ENCODE measurements at places on chromosomes 6 and 20.

- DNase-seq, result no peak
Observed at GRCh38 chr6:20463396-20463795, 61.7 kb downstream of the E2F3 start.

- no peak for DNase-seq
Observed at GRCh38 chr20:21808863-21809664, 103.6 kb downstream of the PAX1 start.

GRCh38 chr20:6685181-6685582 is 82.3 kb upstream of the BMP2 start:
- DNase-seq, result no peak

- DNase-seq, result no peak
Observed at GRCh38 chr20:54643761-54644160, 168.4 kb downstream of the DOK5 start.

DNA sequence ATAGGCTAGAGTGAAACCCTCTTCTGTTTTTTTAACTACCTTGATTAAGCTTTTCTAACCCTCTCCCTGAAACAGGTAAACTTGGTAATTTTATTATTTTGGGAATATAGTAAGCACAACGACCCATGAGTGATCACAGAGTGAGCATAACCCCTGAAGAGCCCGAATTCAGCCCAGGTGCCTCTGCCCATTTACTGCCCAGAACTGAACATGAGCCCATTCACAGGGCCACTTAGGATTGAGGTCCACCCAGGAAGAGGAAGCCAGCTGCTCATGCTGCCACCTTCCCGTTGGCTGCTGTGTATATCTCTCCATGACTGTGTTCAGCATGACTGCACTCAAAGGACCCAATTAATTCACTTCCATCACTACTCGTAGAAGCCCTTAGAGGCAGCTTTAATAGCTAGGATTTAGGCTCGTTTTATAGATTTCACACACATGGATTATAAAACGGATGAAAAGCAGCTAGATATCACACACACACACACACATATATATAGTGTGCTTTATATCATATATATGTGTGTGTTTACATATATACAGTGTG is 8.3 kb upstream of the PDE10A start:
- DNase-seq, result no peak

DNA sequence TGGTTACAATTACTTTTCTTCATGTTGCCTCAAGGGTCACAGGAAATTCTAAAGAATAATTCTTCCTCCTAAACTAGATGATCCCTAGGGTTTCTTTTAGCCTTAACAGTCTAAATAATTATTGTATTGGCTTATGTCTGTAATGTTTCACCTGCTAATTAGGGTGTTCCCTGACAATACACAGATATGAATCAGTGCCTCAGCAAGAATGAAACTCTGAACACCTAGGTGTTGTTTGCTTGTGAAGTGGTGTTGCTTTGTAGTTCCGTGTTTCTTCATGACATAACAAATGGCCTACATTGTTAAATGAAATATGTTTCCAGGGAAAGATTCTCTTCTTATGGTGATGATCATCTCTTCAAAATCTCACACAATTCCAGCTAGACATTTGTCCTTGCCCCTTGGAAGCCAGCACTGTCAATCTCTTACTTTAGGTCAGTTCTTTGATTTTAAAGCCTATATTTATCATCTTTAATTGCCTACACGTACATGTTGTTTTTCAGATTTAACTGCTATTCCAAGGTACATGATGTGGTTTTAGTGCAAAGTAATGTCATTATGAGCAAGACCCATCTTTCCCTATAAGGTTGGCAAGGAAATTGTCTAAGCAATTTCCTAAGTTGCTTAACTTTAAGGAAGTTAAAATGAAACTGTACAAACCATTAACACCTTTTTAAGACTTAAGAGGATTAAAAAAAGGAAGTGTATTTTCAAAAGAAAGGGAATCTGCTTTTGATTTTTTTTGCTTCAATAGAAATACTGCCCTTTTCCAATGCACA is 111.9 kb downstream of the TBC1D7 start:
- DNase-seq, result no peak

- no peak for DNase-seq
Observed at GRCh38 chr6:168826726-168827585, 386.0 kb downstream of the SMOC2 start.

DNA sequence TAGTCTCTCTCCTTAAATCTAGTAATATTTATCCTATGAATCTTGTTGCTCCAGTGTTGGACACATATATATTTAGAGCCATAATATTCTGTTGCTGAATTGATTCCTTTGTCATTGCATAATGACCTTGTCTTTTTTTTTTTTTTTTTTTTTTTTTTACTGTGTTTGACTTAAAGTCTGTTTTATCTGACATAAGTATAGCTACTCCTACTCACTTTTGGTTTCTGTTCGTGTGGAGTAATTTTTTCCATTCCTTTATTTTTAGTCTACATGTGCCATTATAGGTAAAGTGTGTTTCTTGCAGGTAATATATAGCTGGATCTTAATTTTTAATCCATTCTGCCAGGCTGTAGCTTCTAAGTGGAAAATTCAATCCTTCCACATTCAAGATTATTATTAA is 166.5 kb downstream of the GMDS start:
- no peak for DNase-seq

DNA sequence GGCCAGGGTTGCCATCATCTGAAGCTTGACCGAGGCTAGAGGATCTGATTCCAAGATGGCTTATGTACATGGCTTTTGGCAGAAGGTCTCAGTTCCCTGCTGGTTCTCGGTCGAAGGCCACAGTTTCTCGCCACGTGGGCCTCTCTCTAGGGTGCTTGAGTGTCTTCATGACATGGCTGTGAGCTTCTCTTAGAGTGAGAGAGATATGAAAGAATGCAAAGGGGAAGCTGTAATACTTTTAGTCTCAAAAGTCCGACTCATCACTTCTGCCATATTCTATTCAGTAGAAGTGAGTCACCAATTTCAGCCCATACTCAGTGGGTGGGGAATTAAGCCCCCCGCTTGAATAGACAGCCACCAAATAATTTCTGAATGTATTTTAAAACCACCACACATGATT is 94.2 kb downstream of the UTRN start:
- DNase-seq, result no peak

All from HS-27A (cell line).